Renal cortical epithelial cell (primary cell): ENCODE measurements at places on chromosomes 13 and 19.

DNA sequence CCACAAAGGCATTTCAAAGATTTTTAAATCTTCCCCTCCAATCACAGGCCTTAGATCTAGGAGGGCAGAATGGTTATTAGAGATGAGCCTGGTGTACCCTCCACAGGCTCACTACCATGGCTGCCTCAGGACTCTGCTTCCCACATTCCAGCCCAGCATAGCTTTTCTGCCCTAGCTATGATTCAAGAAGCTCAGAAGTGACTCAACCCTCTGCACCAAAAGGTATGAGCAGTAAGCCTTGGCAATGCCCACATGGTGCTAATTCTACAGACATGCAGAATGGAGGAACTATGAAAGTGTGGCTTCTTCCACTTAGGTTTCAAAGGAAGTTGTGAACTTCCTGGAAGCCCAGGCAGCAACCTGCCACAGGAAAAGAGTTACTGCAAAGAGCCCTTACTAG is 786.2 kb downstream of the SLITRK6 start:
- DNase-seq: no peak

GRCh38 chr19:19659646-19660245 is 3.7 kb downstream of the ATP13A1 start:
- DNase-seq: no peak

GRCh38 chr19:49431330-49431749 is 6.2 kb downstream of the GFY start:
- no peak for DNase-seq

DNA sequence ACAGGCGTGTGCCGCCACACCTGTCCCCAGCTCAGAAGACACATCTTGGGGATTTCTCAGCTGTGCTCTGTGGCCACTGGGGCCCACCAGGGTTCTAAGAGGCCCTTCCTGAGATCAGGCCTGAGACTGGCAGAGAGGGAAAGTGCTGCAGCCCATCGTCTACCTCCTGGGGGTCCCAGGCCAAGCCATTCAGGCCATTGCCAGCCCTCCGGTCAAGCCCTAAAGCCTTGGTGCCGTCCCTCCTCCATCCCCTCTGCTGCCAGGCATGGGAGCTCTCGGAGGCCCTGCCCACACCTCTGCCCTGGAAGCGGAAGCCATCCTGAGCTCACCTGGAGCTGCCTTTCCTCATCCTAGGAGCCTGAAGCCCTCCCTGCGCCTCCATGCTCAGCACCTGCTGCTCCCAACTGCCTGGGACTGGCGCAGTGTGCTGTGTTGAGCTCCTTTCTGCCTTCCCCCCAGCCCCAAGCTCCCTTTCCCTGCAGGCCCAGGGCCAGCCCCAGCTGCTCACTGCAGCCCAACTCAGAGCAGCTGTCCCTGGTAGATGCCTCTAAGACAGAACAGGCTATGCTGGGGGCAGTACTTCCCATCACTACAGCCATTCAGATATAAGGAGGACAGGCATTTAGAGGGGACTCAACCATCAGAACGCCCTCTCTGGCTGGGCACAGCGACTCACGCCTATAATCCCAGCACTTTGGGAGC is 2.9 kb downstream of the SLC7A9 start:
- no peak for DNase-seq
